ENCODE measurements at places on chromosomes 4 and X. TPM values are rescaled to one million over a fixed set of nuclear protein-coding genes. Genes with fewer than 3 reads are reported as not detected.
A peak's percentile ranks its signal among the peaks of the same experiment; 100 is the strongest.

XAGE1A gene
- total RNA-seq: not detected

- H3K4me3 ChIP-seq: no peak overlapping the region
- no peaks in the 10 kb centered on the region for H3K4me1 ChIP-seq
- H3K36me3 ChIP-seq: no peaks in the 10 kb centered on the region
- no peaks in the 10 kb centered on the region for H3K27me3 ChIP-seq
- no peak overlapping the region for H3K27ac ChIP-seq
Observed at GRCh38 chr4:100299046-100299840, 109.0 kb upstream of the DDIT4L start.

DNA sequence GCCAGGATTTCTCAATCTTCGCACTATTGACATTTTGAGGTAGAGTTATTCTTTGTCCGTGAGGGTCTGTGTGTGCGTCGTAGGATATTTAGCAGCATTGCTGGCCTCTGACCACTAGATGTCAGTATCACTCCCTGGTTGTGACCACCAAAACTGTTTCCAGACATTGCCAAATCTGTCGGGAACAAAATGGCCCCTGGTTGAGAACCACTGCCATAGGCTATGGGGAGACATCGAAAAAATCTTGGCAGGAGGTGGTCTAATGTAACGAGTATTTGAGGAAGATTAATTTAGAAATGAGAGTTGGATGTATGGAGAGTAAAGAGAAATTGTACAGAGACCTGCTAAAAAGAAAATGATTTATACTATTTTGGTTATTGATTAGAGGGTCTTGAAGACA lies 108.4 kb downstream of the DOCK11 start:
- H3K27ac ChIP-seq: no peak overlapping the region
- no peak for DNase-seq
- H3K27me3 ChIP-seq: no peaks in the 10 kb centered on the region
- peaks cover 15% of the 10 kb centered on the region for H3K4me1 ChIP-seq
- H3K36me3 ChIP-seq: peaks cover 6% of the 10 kb centered on the region

GRCh38 chrX:15870310-15870709 lies 15.7 kb upstream of the AP1S2 start:
- no peaks in the 10 kb centered on the region for H3K36me3 ChIP-seq
- H3K4me1 ChIP-seq: no peaks in the 10 kb centered on the region
- H3K27me3 ChIP-seq: peaks cover 15% of the 10 kb centered on the region
- no peak overlapping the region for H3K27ac ChIP-seq
- no peak for DNase-seq

- no peak overlapping the region for H3K27ac ChIP-seq
- H3K36me3 ChIP-seq: peaks cover 30% of the 10 kb centered on the region
- DNase-seq: no peak
- H3K4me1 ChIP-seq: peaks cover 11% of the 10 kb centered on the region
- H3K27me3 ChIP-seq: no peaks in the 10 kb centered on the region
- no peak overlapping the region for H3K4me3 ChIP-seq
Observed at GRCh38 chr4:146506272-146506671, 15.5 kb downstream of the SLC10A7 start.

- DNase-seq: no peak
- peak overlapping the region; percentile 89 for H3K4me3 ChIP-seq
- H3K36me3 ChIP-seq: no peaks in the 10 kb centered on the region
- H3K27me3 ChIP-seq: peaks cover 38% of the 10 kb centered on the region
- H3K27ac ChIP-seq: no peak overlapping the region
Observed at GRCh38 chr4:140427919-140428471, 547 bp upstream of the CLGN start.

DNA sequence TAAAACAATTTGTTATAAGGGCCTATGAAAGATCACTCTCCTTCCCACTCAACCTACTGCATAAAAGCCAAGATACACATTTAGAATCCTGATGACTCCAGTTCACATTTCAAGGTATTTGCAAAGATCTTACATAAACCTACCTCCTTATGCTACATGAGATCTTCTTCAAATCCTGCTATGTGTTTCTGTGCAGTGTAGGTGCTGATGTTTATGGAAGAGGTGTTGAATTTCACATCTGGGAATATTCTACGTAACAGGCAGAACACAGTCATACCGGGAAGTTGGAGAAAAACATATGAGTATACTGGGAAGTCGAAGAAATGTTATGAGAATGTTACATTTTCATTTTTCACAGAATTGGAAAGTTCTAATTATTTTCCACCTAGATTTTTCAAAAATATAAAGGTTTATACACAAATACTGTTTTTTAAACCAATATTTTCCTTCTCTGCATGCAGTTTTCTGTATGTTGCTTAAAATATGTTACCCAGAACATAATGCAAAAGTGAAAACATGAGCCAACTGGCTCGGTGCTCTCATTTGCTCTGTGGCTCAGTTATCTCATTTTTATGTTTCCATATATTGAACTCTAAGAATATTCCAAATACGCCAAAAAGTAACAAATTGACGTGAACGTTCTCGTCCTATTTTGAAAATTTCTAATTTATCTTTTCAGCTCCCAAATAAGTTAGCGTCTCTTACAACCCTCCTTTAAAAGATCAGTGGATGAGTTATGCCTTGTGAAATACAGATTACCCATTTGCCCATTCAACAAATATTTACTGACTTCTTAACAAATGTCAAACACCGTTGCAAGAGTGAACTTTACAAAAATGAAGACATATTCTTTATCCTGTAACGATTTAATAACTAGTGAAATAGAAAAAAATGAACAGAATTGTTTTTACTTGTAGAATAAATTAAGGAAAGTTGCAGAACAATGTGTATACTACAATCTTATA lies 899.3 kb downstream of the STIM2 start:
- H3K27ac ChIP-seq: no peak overlapping the region
- peaks cover 5% of the 10 kb centered on the region for H3K36me3 ChIP-seq
- H3K4me3 ChIP-seq: no peak overlapping the region
- no peaks in the 10 kb centered on the region for H3K4me1 ChIP-seq
- DNase-seq: no peak
- no peaks in the 10 kb centered on the region for H3K27me3 ChIP-seq

- H3K27me3 ChIP-seq: peaks cover 14% of the 10 kb centered on the region
- no peaks in the 10 kb centered on the region for H3K4me1 ChIP-seq
- DNase-seq: no peak
- no peaks in the 10 kb centered on the region for H3K36me3 ChIP-seq
Observed at GRCh38 chrX:119375561-119375960, 23.6 kb upstream of the SLC25A43 start.

GRCh38 chr4:37573566-37573965 lies 112.6 kb downstream of the RELL1 start:
- no peak for DNase-seq
- no peak overlapping the region for H3K27ac ChIP-seq
- H3K36me3 ChIP-seq: peaks cover 21% of the 10 kb centered on the region
- no peak overlapping the region for H3K4me3 ChIP-seq

DNA sequence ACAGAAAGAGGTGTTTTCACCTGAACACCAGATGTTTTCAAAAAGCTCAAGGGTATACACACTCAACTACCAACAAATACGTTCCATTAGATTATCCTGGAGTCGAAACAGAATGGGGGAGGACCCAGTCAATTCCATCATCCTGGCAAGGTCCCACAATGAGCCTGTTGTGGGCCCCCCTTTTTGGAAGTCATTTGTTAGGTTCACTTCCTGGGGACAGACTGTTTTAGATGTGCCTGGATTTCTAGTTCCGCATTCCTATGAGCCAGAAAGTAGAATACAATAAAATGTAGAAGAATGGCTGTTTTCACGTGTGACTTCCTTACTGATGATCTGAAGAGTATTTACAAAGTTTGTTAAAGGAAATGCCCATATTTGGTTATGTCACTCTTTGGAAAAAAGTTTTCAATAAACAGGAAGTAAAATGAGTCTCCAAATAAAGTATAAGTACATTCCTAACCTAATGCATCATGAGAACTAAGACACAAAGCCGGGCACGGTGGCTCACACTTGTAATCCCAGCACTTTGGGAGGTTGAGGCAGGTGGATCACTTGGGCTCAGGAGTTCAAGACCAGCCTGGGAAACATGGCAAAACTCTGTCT lies 192.5 kb downstream of the MAML3 start:
- peaks cover 43% of the 10 kb centered on the region for H3K27me3 ChIP-seq
- no peak for DNase-seq
- H3K4me1 ChIP-seq: no peaks in the 10 kb centered on the region
- no peak overlapping the region for H3K4me3 ChIP-seq
- no peaks in the 10 kb centered on the region for H3K36me3 ChIP-seq
